ENCODE measurements at places on chromosomes 11 and 22.
A peak's percentile ranks its signal among the peaks of the same experiment; 100 is the strongest.

DNA sequence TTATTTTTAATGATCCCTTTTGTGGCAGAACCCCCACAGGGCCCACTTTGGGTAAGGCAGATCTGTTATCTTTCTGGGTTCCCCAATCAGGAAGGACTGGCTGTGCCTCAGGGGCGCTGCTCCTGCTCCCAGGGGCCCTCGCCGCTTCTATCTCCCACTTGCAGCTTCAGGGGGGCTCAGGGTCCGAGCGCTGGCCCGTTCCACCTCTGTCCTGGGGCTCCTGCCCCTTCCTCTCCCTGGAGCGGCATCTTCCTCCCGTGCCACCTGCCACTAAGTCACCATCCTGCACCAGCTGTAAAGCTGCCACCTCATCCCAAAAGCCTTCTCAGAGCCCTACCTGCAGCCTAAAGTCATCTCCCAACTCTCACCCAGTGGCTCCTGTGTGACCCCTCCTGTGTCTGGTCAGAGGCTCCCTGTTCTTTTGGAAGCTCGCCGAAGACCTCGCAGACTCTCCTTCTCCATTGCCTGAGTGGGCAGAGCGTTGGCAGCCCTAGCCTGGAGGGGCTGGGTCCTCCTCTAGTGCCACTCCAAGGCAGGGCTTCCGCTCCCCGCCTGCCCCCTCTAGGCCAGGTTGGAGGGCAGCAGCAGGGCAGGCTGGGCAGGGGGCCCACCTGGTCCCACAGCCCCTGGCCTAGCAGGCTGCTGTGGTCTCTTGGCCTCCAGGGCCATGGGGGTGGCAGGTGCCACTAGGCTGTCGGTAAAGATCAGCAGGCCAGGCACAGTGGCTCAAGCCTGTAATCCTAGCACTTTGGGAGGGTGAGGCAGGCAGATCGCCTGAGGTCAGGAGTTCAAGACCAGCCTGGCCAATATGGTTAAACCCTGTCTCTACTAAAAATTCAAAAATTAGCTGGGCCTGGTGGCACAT, 106.7 kb downstream of the MORC2 start:
- no peak for DNase-seq

- peak; percentile 35 for DNase-seq
Observed at GRCh38 chr11:65423516-65424204, 1.1 kb downstream of the NEAT1 start.

DNA sequence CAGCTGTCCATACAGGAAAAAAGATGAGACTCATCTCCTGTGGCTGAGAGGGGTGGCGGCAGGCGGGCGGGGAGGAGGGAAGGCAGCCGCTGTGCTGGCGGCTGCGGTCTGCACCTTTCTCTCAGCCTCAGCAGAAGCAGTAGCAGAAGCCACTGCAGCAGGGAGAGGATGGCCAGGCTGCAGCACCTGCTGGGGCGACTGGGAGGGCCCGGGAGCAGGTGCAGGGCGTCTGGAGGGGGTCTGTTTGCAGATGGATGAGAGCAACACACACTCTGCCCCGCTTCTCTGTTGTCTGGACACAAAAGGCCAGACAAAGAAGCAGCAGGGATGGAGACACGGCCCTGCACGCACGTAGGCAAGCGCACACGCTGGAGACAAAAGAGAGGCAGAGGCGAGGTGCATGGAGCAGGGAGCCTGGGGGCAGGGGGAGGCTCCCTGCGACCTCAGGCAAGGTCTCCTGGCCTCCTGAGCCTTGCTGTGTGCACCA, 9.3 kb upstream of the MIAT start:
- DNase-seq, result no peak

- no peak for DNase-seq
Observed at GRCh38 chr22:30516273-30516672, 10.8 kb upstream of the SEC14L4 start.

DNA sequence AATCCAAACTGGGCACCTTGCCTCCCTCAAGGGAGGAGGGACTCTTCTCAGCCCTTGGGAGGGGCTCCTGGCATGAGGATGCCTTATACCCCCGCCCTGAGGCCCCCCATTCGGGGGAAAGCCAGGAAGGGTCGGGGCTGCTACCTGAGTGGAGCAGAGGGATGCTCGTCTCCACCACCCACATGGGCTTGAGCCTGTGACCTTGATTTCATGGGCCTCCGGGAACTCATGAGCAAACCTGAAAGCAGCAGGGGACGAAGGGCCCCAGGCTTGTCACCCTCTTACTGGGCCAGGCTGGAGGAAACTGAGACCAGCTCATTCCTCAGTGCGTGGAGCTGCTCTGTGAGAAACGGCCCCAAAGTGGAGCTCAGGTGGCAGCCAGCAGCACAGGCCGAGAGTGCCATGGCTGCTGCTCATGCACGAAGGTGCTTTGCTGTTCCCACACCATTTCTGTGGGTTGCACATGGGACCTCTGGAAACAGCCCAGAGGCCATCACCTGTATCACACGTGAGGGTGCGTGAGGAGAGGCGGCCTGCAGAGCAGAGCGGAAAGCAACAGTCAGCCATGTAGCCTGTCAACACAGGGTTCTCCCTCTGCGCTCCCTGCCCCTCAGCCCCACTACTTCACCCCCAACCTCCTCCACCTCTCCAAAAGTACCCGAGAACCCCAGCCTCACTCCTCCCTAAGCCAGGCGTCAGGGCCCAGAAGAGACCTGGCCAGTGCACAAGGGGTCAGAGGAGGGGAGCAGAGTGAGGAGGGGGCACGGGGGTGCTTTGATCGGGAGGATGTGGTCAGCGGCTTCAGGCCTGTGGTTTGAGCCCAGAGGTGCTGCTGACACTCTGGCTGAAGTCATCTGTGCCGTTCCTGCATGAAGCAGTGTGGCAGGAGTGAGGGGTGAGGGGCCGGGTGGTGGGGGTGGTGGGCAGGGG, 14.1 kb upstream of the IL2RB start:
- peak; percentile 64 for DNase-seq

DNA sequence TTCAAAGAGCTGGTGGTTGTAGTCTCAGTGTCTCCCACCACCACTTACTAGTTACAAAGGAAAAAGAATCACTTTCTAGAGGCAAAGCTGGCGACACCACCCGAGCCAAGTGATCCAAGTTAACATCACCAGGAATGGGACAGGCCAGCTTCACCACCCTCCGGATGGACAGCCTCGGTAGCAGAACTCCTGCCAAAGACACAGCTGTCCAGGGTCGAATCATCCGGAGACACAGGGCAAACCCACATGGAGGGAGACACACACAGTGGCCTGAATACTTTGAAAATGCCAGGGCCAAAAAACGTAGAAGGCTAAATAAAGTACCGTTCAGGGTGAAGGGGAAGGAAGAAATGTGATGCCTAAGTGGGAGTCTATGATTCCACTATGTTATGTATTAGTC, 33.1 kb downstream of the KCNQ1 start:
- DNase-seq, result no peak

DNA sequence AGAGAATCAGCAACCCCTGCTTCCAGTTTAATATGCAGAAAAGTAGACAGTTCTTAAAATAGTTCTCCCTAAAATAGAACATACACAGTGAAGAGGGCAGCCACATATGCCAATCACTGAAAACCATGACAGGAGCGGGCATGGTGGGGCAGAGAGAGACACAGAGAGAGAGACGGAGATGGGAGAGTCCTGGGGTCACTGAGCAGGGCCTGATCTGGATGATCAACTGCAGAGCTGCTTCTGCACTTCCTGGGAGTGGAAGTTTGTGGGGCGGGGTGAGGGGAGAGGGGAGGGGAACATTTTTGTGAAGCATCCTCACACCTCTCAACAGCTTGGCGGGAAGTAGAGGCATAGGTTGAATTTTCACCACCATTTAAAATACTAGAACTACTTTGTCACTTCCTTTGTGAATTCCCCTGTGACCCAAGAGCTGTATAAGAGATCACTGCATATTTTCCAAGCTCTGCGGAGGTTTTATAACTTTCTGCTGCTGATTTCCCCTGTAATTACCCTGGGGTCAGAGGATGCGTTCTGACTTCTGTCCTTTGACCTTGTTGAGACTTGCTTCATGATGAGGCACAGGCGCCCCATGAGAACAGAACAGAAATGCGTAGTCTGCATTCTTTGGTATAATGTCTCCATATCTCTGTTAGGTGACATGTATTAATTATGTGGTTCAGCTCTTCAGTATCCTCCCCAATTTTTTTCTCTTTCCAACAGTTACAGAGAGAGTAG, 419.4 kb downstream of the BRD1 start:
- DNase-seq, result no peak

GRCh38 chr11:32851251-32851650, 21.5 kb downstream of the PRRG4 start:
- DNase-seq, result no peak

DNA sequence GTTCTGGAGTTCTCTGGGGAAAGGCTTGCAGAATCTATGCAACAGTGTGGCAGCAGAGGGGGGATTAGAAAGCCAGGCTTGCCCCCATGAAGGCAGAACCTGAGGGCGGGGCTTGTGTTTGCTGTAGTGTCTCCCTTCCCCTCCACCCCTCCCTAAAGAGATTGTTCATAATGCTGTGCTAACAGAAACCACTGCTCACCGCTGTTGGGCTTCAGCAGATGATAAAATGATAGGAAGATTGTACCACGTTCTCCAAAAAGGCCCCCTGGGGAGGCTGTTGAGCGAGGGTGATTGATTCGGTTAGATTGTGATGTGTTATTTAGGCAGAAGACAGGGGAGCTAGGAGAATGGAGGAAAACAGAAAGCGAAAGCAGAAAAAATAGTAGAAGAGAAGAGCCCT, 215.2 kb upstream of the NCAM1 start:
- no peak for DNase-seq

DNA sequence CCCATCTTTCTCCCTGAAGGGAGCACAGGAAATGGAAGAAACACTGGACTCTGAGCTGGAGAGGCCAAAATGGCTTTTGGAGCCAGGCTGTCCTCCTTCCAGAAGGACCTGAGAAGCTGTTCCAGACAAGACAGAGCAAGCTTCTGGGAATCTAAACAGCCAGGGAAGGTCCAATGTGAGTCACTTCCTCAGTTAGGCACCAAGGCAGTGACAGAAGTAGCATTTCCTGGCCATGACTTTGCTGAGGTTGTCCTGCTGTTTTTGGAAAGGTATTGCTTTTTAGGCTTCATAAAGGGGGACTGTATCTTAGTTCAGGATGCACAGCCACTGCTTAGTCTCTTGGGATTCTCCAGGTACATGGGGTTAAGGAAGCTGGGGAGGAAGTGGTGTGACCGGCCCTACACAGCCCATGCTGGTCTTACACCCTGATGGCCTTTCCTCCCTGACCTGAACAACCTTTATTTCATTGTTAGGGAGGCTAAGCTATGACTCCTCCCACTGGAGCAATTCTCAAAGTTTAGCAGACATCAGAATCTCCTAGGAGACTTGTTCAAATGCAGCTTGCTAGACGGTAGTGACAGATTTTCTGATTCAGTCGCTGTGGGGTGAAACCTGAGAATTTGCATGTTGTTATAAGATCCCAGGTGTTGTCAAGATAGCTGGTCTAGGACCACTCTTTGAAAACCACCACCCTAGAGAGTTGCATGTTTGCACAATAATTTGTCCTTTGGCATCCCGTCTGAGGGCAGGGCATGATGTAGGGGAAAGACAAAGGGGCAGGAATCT, 6.8 kb upstream of the INSC start:
- no peak for DNase-seq

GRCh38 chr11:72173291-72173690, 18.6 kb upstream of the FOLR1 start:
- no peak for DNase-seq

- DNase-seq, result no peak
Observed at GRCh38 chr22:21823740-21824444, 43.6 kb downstream of the MAPK1 start.

- no peak for DNase-seq
Observed at GRCh38 chr11:93905384-93905783, 55.0 kb upstream of the VSTM5 start.

DNA sequence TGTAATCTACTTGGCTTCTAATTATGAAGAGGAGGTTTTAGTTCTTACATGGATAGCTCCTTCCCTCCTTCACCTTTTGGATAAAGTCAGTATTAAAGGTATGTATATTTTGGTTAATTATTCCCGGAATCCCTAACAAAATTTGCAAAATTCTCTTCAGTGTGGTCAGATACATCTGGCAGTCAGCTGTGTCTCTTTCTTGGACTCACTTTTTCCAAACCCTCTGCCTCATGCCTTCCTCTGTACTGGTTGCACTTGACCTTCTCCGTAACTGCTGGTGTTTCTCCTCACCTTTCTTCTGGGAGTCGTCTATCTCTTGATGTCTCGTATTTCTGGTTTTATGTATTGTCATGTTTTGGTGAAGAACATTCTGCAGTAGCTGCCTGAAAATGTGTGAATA, 62.5 kb downstream of the PPP6R3 start:
- no peak for DNase-seq

GRCh38 chr11:1447845-1448825, 38.4 kb downstream of the MOB2 start:
- DNase-seq, result no peak

GRCh38 chr11:16184588-16184987, 171.8 kb downstream of the SOX6 start:
- no peak for DNase-seq

DNA sequence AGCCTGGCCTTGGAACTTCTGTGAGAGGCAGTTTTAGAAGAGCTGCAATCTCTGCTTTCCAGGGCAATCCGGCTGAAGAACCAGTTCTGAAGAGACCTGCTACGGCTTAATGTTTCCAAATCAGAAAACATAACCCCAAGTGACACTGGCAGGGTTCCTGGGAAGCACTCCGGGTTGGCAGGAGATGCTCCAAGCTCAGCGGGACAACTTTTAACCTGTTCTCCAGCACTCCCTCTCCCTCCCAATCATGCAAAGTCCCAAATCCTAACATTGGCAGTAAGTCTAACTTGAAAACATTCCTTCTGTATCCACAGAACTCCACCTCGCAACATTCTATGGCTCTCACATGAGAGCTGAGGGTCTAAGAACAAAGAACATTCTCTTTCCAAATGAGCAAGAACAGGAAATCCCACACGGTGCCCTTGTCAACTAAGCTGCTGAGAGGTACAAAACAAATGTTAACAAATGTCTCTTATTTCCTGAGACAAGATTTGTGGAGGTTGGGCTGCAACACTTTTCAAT, 48.5 kb upstream of the MN1 start:
- DNase-seq, result no peak

GRCh38 chr11:44601471-44602370, 36.3 kb downstream of the CD82 start:
- no peak for DNase-seq

GRCh38 chr11:45285930-45286632, at the start of gene SYT13:
Gene SYT13 (minus strand): TSS chr11:45286341. CDS start chr11:45286207, 134 bp downstream.
- no peak for DNase-seq
